Pulmonary artery endothelial cell (primary cell): ENCODE measurements at places on chromosomes 5 and 9.

GRCh38 chr5:65867542-65868195 is 58.7 kb upstream of the ERBIN start:
- DNase-seq = no peak

DNA sequence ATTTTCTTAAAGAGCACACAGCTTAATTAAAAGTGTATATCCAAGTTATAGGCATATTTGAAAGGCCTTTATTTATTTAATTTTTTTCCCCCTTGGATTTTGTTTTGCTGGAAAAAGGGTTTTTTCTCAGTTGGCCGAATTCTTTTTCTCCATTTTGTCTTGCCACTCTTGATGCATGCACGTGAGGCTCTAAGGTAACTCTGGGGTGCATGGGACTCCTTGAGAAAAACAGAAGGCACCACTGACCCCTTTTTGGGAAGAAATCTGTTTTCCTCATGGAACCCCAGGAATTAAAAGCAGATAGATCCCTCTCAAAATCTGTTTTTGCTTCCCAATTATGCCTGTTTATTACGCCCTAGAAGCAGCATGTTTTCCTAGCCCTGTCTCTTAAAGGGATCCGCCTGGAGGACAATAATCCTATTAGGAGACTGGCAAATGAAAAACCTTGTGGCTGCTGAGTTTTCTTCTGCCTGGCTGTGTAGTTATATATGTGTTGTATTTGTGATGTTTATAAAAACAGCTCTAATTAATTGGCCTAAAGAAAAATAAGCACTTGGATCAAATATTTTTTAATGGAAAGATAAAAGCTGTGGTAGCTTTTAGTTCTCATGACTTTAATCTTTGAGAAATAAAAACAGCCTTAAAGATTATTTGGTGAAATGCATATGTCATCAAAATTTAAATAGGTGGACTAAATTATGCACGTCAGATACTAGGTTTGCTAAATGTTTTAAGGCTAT is 435.1 kb upstream of the CDH9 start:
- no peak for DNase-seq

GRCh38 chr5:147957901-147958300 is 51.6 kb upstream of the C5orf46 start:
- no peak for DNase-seq

- no peak for DNase-seq
Observed at GRCh38 chr5:151739395-151739794, 19.0 kb downstream of the ATOX1 start.

DNA sequence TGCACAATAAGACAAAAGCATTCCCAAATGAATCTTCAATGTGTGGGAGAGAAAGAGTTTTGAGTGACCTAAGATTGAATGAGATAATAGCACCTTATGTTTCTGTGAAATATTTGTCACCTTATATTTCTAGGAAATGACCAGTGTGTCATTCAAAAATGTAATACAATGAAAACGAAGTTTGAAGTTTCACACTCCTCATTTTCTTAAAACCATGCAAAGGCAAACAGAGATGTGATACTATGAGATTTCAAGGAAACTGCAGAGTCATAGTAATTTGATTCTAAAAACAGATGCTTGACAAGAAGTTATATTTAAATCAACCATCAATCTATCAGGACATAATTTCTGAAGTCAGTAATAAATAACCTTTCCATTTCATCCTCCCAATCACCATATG is 13.6 kb upstream of the ABCA1 start:
- DNase-seq = no peak

DNA sequence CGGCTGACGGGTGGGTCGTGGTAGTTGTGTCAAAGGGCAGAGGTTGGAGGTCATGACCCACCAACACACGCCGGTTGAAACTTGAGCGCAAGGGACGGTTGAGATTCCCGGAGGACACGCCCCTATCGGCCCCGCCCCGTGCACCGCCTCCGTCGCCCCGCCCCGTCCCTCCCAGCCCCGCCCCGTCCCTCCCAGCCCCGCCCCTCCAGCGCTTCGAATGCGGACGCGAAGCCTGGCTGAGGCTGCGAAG is 226 bp upstream of the RANBP17 start:
- no peak for DNase-seq
